ENCODE measurements at places on chromosomes 7 and 10.

DNA sequence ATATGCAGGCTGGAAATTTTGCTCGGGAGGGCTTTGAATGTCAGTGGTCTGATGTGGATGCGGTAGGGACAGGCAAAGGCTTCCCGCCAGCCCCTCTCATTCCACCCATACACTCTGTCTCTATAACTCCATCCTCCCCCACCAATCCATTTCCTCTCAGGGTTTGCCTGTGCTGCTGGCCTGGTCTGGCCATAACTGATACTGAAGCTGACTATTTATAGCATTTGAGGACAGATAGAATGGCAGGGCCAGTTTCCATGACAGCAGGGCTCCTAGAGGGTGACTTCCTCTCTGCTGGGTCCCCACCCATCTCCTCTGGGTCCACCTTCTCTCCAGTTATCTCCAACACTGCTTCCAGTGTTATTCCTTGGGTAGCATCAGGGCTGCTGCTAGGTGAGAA, 6.6 kb upstream of the PDLIM1 start:
- DNase-seq = no peak

- no peak for DNase-seq
Measured at GRCh38 chr10:90695915-90696676, 161.7 kb downstream of the HTR7 start.

GRCh38 chr7:101534873-101535272, 94.2 kb downstream of the MYL10 start:
- no peak for DNase-seq

GRCh38 chr10:6274484-6274883, 71.8 kb downstream of the PFKFB3 start:
- DNase-seq = peak; percentile 18

DNA sequence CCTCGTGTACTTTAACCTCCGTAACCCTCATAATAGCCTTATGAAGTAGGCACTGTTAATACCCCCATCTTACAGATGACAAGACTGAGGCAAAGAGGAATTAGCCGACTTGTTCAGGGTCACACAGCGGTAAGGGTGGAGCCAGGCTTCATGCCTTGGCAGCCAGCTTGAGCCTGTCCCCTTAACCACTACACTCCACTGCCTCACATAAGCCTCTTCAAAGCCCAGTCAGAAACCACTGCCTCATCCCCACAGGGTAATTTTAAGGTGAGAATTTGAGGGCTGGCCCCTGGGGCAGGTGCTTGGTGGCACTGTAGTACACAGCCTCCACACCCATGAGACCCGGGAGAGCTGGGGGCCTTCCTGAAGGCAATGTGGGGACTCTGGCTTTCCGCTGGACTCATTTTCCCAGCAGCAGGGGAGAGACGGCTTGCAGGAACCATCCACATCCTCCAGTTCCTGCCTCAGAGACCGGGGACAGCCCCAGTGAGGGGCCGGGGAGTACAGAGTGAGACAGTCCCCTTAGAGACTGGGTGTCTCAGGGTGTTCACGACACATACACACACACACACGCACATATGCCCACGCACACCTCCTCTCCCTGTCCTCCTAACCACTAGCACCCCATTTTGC, 7.6 kb upstream of the C10orf105 start:
- no peak for DNase-seq

GRCh38 chr7:12770227-12770975, 83.0 kb downstream of the ARL4A start:
- DNase-seq = no peak

- no peak for DNase-seq
Measured at GRCh38 chr7:1302936-1303335, 70.3 kb downstream of the UNCX start.

DNA sequence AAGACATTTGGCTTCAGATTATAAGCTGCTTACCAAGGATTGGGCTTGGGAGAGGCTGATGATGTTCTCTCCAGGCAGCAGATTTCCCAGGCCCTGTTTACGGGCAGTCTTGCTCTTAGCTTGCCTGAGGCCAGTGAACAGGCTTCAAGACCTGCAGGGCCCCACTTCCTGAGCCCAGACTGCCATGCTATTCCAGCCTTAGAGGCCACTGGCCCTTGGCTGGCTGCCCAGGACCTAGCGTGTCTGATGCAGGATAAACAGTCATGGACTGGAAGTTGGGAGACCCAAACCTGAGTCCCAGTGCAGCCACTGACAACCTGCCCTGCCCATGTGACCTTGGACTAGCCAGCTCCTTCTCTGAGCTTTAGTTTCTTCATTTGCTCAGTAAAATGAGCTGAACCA, 2.9 kb downstream of the PRXL2A start:
- no peak for DNase-seq

DNA sequence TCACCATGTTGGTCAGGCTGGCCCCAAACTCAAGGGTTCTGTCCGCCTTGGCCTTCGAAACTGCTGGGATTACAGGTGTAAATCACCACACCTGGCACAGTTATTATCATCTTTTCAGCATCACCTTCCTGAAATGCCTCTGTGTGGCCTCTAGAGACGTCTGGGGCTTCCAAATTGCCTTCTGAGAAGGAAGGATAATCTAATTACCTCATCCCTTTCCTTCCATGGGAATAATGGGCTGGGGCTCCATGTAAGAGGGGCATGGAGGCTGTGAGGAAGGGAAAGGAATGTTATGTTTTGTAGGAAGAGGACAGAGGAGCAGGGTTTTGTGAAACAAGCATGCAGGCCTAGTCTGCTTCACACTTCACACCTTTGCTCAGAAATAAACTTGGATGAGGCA, 22.2 kb upstream of the PODXL start:
- no peak for DNase-seq

DNA sequence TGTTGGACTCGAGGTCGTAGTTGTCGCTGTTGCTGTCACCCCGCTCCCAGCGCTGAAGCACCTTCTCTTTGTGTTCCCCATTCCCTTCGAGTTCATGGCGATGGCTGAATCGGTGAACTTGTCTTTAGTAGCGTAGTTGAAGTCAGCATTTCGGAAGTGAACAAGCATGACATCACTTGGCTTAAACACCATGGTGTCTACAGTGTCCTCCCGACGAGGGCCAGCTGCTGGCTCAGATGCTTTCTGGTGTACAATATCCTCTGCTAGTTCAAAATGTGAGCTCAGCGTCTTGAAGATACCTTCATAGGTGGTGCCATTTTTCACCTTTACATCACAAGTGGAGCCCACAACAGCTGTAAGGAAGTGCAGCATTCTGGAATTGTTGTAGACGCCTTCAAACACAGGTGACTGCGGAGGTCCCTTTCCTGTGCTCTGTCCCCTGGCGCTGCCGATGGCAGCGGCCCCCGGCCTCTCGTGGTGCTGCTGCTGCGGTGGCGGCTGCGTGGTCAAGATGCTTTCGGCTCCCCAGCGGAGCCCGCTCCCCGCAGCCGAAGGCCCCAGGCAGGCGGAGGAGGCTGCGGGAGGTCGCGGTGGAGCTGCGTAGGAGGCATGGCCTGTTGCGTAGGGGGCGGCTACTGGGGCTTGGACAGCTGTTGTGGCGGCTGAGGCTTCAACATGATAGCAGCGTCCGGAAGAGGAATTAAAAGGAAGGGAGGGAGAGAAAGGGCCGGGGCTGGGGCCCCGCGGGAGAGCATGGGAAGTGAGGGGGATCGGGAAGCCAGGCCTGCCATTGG, 59.3 kb downstream of the ANKMY2 start:
- no peak for DNase-seq

DNA sequence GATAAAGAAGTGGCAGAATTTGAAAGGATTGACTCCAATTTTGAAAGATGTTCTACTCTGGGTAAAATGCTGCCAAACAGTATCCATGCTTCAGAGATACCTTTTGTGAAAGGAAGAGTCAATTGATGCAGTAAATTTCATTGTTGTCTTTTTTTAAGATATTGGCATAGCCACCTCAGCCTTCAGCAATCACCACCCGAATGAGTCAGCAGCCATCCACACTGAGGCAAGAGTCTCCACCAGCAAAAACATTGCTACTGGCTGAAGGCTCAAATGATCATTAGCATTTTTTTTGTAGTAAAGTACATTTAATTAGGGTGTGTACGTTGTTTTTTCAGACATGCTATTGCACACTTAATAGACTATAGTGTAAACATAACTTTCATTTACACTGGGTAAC, 31.7 kb upstream of the CYP26C1 start:
- DNase-seq = no peak

DNA sequence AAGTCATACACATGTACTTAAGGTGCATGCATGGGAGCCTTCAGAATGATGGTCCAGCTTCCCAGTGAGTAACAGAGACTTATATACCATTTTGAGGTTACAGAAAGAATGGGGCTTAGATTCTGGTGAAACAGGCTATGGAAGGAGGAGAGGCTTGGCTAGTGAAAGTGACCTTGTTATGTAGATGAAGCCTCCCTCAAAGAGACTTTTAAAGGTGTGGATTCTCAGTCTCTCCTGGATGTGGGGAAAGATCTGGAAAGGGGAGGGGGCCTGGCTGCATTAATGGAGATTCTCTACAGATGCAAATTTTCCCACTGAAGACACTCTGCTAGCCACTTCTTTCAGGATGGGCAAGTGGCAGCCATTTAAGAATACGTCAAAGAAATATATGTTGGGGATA, 5.5 kb downstream of the RASSF4 start:
- peak; percentile 5 for DNase-seq

- no peak for DNase-seq
Measured at GRCh38 chr7:1009747-1010146, 26.8 kb downstream of the CYP2W1 start.

DNA sequence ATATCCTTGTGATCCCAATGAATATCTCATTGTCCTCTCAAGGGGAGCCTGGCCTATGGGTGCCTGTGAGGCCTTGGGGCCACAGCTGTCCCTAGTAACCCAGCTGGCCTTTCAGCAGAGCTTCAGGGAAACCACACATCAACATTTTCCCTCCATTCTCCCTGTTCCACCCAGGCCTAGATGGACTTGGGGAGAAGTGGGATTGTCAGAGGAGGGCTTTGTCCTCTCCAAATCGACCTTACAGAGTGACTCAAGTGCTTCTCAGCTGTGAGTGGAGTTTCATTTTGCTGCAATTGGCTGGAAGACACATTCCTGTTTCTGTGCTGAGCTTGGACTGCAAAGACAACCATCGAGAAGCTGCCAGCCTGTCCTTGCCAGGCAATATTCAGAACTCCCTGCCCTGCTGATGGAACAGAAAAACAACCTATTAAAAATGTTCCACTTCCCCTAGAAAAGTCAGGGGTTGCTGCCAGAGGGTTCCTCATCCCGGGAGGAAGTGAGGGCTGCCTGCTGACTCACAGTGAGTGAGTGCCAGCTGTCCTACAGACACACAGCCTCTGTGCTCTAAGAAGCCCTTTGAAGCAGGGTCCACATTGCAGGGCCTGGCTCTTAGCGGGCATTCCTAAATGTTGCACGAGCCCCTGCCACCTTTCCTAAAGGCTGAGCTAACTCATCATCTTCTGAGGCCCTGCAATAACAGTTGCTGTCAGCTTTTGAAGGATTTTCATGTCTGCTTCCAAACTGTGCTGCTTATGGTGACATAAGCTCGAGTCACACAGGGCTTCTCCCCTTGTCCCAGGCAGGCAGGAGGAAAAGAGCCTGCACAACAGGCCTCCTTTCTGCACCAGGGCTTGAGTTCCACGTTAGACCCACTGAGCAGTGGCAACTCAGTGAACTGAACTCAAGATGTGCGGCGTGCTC, 20.5 kb downstream of the STRA8 start:
- DNase-seq = peak; percentile 78

GRCh38 chr10:60908031-60908430, 36.0 kb downstream of the RHOBTB1 start:
- DNase-seq = no peak

DNA sequence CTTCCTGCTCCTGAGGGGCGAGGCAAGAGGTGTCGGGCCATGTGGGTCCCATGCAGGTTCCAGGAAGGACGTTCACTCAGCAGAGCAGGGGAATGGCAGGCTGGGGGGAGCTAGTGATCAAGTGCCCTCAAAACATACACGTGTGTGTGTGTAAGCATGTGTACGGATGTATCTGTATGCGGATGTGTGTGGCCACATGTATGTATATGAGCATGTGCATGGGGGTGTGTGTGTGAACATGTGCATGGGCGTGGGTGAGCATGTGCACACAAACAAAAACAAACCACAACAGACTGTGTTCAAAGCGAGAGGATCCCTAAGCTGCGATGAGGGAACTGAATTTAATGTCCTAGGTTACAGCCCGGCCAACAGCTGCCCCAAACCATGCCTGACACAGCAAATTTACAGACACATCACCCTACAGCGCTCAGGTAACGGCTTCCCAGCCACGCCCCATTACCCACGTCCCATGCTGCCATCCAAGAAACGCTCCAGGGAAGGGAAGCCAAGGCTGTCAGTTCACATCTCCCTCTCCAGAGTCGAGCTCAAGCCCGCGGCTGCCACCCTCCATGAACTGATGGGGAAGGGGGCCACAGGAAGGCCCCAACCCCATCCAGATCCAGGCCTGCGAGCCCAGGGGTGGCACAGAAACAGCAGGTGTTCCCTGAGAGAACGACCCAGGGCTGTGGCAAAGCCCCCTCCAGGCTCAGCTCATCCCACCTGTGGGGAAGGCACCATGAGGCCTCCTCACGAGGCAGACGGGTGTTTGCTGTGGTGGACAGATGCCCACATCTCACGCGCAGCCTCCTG, 56.6 kb downstream of the PTPRN2 start:
- no peak for DNase-seq

DNA sequence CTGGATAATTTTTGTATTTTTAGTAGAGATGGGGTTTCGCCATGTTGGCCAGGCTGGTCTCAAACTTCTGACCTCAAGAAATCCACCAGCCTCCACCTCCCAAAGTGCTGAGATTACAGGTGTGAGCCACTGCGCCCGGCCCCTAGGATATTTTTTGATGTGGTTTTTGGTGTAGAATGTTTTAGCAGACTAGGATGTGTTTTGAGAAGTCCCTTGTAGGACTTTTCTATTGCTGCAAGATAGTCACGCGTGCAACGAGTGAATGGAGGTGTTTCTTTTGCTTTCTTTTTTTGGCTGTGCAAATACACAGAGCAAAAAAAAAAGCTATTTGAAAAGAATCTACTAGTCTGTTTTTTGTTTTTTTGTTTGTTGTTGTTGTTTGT, 29.8 kb upstream of the KLF6 start:
- DNase-seq = no peak

DNA sequence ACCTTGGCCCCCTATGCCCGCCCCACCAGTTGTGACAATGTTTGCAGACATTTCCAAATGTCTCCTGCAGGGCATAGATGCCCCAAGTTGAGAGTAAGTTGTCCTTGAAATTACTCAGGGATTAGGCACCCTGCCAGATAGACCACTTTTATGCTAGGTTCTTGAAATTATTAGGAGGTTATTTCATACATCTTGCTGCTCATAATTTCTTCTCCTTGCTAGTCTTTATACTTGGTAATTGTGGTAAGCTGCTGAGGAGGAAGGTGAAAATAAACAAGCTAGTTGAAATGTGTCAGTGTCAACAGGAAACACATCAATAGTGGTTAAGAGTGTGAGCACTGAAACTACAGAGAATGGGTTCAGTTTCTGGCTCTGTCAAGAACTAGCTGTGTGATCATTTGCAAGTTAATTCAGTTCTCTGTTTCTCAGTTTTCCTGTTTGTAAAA, 63.7 kb upstream of the AOAH start:
- no peak for DNase-seq

GRCh38 chr10:69345402-69345801, 67.1 kb downstream of the HK1 start:
- DNase-seq = no peak

GRCh38 chr7:44849259-44849884, 1.5 kb upstream of the H2AZ2 start:
- no peak for DNase-seq

Data from head of caudate nucleus (tissue), 42 donors.